ENCODE measurements at places on chromosomes 12 and 14.

- DNase-seq, result no peak
Observed at GRCh38 chr14:30614155-30614554, 8.0 kb upstream of the SCFD1 start.

DNA sequence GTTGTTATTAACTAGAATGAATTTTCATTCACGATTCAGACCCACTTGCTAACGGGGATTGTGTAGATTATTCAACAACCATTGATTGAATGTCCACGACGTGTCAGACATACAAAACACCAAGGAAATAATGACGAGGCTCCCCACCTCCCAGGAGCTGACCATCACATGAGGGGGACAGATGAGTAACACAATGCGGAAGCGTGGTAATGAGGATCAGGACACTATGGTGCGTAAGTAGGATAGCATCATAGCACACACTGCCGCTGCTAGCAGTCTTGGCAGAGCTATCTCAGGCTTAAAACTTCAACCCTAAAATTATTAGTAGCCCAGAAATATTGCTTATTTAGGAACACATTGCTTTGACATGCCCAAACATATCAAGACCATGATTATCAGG is 265.8 kb downstream of the EGLN3 start:
- DNase-seq, result no peak

GRCh38 chr12:3086729-3087323 is 9.6 kb downstream of the TSPAN9 start:
- no peak for DNase-seq

DNA sequence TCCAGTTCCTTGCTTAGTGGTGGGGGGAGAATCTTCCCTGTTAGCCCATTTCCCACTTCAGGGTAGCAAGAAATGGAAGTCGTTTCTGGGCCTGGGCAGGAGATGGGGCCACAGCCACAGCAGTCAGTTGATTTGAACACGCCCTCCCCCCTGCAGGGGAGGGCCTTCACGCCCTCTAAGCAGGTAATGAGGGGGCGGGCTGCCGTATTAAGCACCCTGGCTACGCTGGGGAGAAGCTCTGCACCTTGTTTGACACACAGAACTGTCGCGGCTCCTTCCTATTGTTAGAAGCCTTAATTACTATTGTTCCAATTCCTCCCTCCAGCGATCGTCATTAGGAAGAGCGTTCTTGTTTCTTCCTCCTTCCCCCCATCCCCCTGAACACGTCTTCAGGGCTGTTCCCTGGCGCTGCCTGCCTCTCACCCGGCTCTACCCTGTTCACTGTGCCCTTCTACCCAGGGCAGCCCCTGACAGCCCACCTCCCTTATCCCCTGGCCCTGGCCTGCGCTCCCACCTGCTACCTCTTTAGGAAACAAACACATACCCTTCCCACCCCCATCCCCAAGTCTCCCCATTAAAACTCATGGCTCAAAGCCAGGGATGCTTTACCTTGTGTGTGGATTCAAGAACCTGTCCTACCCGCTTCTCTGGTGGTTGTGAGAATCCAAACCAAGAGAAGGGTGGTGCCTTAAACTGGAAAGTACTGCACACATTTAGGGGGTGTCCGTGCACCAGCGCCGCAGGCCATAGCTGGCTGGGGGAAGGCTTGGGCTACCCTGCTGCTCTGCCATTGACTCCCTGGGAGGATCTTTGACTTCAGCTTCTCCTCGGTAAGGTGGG is 137.6 kb downstream of the TSPAN9 start:
- no peak for DNase-seq

DNA sequence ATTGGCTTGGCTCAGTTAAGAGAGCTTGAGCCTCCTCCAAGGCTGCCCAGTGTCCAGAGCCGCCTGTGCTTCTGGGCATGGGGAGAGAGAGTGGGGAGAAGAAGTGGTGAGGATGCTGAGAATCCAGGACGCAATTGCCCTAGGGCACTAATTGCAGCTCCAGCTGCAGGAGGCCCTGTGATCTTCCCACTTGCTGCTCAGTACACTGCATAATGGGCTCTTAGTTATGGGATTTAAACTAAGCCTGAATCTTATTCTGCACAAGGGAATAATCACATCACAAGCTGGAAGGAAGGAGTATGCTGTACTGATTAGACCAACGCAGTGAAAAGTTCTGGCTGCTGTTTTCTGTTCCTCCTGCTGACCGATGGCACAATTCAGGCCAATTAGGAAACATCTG is 101.0 kb upstream of the PRMT8 start:
- no peak for DNase-seq

GRCh38 chr14:54209511-54210250 is 187.1 kb upstream of the CDKN3 start:
- no peak for DNase-seq

- no peak for DNase-seq
Observed at GRCh38 chr12:124248941-124249825, 45.7 kb upstream of the RFLNA start.

DNA sequence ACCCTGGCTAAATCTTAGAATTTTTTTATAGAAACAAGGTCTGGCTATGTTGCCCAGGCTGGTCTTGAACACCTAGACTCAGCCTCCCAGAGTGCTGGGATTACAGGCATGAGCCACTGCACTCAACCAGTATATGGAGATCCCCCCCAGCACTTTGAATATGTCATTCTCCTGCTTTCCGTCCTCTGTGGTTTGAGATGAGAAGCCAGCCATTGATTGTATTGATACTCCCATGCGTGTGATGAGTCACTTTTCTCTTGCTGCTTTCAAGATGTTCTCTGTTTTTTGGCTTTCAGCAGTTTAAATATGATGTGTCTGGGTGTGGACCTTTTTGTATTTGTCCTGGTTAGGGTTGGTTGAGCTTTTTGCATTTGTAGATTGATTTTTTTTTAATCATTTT is 75.2 kb upstream of the DNM1L start:
- DNase-seq, result no peak

GRCh38 chr14:92665661-92666110 is 82.7 kb downstream of the LGMN start:
- no peak for DNase-seq

- DNase-seq, result no peak
Observed at GRCh38 chr12:93798279-93799151, 121.3 kb downstream of the CRADD start.

- DNase-seq, result no peak
Observed at GRCh38 chr12:12392413-12392812, 35.5 kb downstream of the BORCS5 start.

DNA sequence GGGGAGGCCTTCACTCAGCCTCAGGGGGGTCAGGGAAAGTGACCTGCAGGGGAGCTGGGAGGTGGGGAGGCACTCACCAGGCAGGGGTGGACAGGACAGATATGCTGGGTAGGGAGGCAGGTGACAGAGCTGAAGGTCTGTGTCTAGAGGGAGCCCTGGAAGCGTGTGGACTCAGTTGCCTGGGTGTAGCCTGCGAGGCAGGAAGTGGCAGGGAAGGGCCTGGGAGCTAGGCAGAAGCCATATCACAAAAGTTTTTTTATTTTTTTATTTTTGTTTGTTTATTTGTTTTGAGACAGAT is 39.3 kb downstream of the ARL6IP4 start:
- no peak for DNase-seq

GRCh38 chr12:118237908-118238307 is 102.0 kb downstream of the PEBP1 start:
- no peak for DNase-seq

DNA sequence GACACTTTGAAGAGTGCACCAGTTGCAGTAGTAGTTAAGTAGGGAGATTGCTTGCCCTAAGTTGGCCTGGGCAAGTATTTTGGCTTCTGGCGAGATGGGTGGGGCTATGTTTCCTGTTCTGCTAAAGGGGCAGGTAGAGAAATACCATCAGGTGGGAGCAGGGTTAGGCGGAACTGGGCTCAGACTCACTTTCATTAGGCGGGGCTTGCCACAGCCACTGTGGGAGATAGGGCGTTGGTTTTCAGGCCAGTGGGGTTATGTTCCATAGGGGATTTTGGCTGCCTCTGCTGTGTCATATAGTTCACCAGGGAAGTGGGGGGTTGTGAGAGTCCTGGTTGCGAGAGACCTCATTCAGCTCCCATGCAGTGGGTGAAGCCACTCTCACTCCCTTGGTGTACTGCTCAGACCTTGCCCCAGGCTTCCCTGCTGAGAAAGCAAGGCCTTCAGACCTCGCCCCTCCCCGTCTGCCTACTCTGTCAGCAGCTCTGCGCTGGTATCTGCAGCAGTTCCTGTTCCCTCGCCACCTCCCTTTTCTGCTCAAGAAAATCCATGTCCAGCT is 43.3 kb downstream of the AEBP2 start:
- DNase-seq, result peak; percentile 37

DNA sequence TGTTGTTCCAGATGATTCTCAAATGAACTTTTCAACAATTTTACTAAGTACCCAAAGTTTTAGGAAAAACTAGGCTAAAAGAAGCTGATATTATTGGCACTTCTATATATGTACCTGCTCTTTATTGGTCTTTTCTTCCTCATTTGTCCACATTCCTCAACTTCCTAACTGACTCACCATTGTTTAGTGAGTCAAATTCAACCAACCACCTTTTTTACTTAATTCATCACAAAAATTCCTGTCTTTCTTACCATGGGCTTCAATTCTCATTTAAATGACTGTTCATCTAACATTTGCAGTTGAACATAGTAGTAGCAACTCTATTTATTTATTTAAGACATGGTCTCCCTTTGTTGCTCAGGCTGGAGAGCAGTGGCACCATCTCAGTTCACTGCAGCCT is 47.6 kb upstream of the SLC2A13 start:
- no peak for DNase-seq

DNA sequence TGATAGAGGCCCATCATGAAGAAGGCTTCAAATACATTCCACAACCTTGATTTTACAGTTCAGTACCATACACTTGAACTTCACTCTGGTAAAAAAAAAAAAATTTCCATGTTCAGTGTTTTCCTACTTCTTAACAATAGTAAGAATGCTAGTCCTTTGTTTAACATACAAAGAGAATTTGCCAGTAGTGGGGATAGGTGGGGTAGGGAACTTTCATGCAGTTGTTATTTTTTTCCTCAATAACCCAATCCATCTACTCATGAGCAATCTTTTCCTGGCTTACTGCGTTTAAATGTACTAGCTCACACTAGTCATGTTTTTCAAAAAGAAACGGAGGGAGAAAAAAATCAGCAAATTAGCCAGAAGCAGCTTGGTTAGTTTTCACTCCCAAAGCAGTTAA is 206.1 kb downstream of the PRKD1 start:
- no peak for DNase-seq

GRCh38 chr12:91171476-91171875 is 11.1 kb downstream of the DCN start:
- DNase-seq, result no peak

- DNase-seq, result no peak
Observed at GRCh38 chr14:86084097-86084496, 554.2 kb downstream of the FLRT2 start.

- DNase-seq, result no peak
Observed at GRCh38 chr12:70351076-70351475, 15.0 kb upstream of the KCNMB4 start.

DNA sequence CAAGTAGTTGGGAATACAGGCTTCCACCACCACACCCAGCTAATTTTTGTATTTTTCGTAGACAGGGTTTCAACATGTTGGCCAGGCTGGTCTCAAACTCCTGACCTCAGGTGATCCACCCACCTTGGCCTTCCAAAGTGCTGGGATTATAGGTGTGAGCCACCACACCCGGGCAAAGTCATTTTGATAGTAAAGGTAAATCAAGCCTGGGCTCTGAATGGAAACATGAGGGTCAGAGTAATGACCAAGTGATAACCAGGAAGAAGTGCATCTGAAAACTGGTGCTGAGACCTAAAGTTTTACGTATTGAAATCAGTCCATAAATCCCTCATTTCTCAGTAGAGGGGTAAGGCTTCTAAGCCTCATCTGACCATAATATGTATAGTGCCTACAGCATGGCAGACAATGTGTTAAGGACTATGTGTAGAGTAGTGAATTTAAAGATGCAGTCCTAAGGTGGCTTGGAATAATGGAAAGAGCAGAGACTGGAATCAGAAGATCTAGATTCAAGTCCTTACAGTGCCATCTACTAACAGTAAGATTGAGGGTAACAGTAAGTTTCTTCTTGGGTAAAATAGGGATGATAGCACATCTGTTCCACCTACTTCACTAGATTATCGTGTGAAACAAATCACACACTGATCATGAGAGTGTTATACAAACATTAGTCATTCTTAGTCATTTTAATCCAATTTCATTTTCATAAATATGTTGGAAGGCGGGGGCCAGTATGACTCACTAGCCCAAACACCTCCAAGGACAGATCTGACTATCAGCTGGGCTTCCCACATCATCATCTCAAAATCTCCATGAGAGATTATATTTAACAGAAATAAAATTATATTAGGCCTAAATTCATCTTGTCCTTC is 11.2 kb downstream of the MAP4K5 start:
- DNase-seq, result peak; percentile 10

DNA sequence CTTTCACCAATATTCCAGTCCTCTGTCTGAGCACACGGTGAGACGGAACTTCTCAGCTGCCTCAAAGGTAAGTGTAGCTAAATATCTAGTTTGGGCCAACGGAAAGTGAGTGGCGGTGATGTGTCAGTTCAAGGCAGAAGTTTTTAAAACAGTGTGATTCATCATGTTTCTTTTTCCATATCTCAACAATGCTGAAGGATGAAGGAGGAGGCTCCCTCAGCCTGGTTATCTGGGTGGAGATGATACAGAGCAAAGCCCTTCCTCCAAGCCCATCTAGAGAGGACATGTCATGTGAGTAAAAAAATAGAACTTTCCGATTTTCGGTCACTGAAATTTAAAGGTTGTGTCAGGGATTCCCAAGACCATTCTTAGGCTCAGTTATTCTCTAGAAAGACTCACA is 13.1 kb upstream of the ANP32D start:
- DNase-seq, result no peak

DNA sequence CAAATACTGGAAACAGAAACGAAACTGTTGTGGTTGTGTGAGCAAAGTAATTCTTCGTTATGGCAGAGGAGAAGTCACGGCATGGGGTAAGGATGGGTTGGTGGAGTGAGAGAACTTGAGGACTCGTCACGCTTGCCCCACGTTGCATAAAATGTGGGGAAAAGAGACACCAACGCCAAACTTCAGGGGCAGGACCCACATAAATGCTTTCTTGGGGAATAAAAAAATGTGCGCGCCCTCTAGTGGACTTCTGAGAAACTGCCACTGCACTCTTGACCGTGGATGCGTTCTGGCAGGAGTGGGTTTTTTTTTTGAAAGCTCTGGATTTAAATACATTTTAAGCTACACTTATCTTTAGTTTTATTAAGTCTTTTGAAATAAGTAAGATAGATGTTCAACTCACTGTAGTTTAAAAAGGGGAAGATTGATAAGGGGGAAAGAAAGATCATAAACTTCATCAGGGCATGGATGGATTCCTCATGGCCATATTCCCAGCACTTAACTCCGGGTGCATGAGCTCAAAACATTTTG is 4.1 kb upstream of the IGF1 start:
- peak; percentile 35 for DNase-seq

GRCh38 chr14:94313991-94314655 is 9.0 kb downstream of the SERPINA6 start:
- DNase-seq, result no peak

- DNase-seq, result no peak
Observed at GRCh38 chr12:100545092-100545491, 28.4 kb upstream of the GAS2L3 start.

DNA sequence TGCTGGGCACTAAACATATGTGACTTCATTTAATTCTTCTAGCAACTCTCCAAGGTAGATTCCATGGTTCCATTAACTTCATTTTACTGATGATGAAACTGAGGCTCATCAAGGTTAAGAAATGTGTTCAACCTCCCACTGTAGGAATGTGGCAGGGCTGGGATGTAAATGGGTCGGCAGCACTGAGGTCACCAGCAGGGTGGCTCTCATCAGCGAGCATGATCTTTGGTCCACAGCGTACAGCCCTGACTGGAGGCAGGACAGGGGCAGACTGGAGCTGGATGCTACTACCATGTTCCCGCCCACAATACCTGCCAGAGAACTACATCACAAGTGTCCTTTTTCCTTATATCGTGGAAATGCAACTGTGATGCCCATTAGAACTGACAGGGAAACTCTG is 4.6 kb downstream of the APPL2 start:
- DNase-seq, result no peak

Measured in activated CD4-positive, alpha-beta T cell treated with anti-CD3 and anti-CD28 coated beads, Interleukin-2, amount 50 U/mL, for 1 hour (primary cell).